ENCODE measurements at places on chromosomes 2 and 18.
A peak's percentile ranks its signal among the peaks of the same experiment; 100 is the strongest.

DNA sequence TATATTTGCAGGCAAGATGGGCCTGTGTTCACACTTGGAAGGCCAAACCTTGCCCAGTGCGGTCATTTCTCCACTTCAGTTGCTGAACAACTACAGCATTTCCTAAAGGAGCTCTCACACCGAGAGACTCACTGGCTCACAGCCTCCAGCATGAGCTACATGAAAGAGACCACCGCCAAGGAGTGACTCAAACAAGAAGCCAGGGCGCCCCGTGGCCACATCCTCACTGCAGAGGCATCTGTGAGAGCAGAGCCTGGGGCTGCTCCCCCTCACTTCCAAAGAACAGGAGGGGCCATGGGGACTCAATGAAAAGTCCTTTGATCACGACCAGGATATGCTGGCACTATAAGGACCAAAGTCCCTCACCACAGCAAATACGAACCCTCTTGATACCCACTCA lies 50.0 kb downstream of the TMEM163 start:
- no peak for DNase-seq

- DNase-seq: peak; percentile 55
Measured at GRCh38 chr18:23857756-23858155, 156.8 kb upstream of the TTC39C start.

DNA sequence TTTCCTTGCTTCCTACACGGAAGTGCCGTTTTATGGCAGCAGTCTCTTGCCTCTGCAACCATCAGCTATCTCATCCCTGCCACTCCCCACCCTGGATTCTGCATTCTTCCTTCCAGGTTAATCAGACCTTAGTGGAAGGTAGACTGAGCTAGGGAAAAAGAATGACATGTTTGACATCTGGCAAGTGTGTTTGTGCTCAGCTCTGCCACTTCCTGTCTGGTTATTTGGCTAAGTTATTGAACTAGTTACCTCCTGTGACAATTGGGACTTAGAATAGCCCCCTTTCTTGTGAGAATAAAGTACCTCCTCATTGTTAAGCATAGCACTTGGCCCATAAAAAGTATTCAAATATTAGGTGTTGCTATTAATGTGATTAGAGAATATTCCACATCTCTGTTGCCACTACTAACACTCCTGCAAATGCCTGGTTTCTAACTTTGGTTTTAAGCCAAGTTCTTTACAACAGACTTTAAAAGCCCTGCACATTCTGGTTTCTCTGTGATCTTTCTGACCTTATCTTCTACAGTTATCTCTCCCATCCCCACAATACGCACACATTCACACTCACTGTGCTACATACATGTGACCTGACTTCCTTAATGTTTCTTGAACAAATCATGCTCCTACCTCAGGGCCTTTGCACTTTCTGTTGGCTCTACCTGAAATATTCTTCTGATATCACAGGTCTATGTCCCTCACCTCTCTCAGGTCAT lies 10.8 kb upstream of the MAPRE2 start:
- no peak for DNase-seq

GRCh38 chr2:30109856-30110255 lies 37.0 kb upstream of the YPEL5 start:
- no peak for DNase-seq

DNA sequence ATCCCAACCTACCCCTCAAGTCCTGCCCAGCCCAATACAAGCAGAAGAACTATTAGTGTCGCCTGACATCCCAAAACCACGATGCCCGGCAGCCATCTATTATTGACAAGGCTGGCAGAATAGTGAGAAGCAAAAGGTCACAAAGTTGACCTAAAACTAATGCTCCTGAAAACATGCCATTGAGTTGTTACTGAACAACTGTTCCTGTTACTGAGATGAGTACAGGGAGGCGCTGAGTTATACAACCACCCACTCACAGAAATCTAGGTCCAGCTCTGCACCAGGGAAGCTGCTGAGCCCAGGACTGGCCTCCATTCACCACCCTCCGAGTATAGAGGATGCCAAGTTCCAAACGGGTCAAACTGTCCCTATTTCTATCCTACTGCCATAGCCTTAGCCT lies 180.0 kb upstream of the ACAA2 start:
- no peak for DNase-seq

DNA sequence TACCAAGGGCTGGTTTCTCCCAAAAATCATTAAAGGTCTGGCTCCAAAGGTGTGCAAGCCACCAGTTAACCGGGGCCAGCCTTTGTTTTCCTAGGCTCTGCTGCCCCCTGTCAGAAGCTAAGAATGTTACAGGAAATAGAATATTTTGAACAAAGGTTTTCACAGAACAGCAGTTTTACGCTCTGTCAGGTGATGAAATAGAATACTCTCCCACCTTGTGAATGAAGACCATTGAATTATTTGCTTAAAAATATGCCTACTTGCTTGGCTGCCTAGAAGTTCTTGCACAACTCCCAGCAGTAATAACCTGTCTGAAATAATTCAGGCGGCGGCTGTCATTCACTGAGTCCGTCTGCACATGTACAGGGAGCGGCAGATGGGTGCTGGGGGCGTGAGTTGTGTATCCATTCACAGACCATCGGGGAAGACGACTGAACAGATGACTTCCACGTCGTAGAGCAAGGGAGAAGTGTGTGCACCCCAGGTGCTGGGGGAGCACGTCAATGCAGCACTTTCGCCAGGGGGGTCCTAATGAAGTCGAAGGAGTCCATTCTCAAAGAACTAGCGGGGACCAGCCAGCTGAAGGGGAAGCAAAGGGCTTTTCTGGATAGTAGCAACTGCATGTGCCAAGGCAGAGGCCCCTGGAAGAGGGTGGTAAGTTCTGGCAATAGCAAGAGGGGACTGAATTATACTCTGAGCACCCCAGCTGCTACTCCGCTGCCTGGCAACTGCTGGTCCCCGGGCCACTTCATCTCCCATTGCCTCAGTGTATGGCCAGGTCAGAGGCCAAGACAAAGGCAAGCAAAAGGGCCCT lies 56.1 kb downstream of the SF3B1 start:
- DNase-seq: no peak

DNA sequence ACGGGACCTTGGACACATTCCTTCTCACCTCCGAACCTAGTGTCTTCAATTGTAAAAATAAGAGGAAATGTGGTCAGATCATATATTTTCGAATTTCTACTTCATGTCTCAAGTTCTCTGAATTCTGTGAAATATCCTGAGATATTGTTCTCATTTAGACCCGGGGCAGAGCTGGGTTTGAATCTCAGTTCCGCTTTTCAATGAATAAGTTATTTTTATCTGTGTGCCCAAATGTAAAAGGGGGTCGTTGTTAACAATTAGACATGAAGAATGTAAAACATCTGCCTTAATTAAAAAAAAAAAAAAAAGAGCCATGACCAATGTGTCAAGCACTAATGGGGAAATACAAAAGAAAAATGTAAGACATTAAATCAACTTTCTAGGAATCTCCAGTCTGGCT lies 48.9 kb upstream of the BCL11A start:
- DNase-seq: no peak

- no peak for DNase-seq
Measured at GRCh38 chr18:55152801-55153200, 193.5 kb upstream of the CCDC68 start.

DNA sequence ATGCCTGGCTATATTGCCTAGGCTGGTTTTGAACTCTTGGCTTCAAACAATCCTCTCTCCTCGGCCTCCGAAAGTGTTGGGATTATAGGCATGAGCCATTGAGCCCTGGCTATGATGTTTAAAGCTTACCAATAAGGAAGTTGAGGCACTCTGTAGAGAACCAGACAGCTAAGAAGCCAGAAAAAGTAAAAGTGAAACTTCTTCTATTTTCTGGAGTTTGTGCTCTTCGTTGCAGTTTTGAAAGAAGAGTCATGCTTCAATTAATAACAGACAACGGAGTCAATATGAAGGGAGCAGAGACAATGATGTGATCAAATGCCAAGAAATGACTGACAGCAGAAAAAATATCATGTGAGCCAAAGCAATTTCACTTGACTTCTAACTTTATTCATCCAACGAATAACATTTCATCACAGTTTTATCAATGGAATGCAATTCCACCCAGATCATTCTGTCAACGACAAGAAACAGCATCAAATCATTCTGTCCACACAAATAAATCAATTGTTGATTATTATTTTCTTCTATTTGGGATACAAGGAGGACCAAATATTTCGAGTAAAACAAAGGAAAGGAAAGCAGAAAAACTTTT lies 175.5 kb upstream of the CELF4 start:
- no peak for DNase-seq

DNA sequence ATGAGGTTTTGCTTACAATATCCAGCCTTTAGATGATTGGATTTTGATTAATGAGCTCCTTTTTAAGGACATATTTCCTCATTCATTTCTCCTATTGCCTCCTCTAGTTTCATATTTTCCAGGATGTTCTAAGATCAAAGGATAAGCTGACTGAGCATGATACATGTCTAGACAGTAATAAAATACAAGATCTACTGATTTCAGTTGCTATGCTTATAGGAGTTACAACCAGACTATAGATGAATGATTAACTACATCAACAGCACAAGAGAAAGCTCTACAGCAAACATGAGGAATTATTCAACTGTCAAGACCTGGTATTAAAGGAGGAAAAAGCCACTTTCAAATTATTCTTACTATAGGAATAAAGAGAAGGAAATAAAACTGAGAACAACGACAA lies 85.0 kb upstream of the LINC00305 start:
- DNase-seq: no peak

GRCh38 chr2:210730672-210731071 lies 174.3 kb downstream of the CPS1 start:
- DNase-seq: no peak

GRCh38 chr2:215918901-215919599 lies 94.3 kb downstream of the MREG start:
- no peak for DNase-seq

GRCh38 chr18:54392543-54393023 lies 34.9 kb downstream of the C18orf54 start:
- peak; percentile 20 for DNase-seq

GRCh38 chr2:79596403-79596802 lies 83.6 kb downstream of the CTNNA2 start:
- no peak for DNase-seq

- no peak for DNase-seq
Measured at GRCh38 chr2:70944111-70944690, 8.5 kb downstream of the ATP6V1B1 start.

DNA sequence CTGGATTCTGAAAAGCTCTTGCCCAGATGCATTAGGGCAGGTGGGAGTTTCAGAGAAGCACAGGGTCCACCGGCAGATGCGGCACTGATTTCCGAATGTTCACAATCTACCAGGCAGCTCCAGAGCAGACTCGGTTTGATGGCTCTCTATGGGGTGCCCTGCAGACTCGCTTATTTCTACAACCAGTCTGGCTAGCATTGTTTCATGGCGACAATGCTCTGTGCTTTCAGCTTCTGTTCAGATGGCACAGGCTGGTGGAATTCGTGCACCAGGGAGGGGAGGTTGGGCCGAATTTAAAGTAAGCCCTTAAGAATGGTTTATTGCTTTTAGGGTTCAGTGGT lies 9.9 kb downstream of the MYT1L start:
- DNase-seq: no peak

- no peak for DNase-seq
Measured at GRCh38 chr2:111037128-111037527, 83.6 kb upstream of the BCL2L11 start.

DNA sequence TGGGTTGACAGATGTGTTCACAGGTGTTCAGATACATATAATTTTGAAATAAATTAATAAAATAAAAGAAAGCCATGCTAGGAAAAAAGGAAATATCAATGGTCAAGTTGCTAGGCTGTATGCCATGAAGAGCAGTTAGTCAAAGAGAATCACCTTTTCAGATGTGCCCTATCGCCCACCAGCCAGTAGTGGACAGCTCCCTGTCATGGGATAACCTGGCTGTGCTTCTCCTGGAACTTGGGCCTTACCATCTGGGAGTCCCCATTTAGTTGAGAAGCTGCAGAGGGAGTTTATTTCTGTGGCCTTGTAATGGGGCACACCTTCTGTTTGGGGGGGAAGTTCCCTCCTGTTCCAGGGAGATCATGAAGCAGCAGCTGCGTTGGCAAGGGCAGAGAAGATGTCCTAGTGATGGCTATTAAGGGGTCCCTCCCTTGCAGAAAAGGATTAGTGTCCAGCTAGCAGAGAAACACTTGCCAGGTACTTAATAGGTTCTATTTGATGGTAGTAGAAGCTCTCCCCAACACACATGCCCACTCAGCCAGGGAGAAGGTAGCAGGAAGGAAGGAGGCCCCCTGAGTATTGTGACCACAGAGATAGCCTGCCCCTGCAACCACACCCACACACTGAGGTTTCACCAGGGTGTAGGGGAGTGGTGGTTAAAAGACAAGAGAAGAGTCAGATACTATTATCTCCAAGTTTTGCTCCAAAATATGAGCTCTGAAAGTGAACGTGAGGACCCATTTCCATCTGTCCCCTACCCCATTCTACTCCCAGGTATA lies 117.7 kb downstream of the B3GNT2 start:
- DNase-seq: no peak

- DNase-seq: no peak
Measured at GRCh38 chr2:85914922-85915321, 26.1 kb upstream of the ST3GAL5 start.

GRCh38 chr18:79510046-79510685 lies 114.4 kb downstream of the NFATC1 start:
- DNase-seq: no peak

DNA sequence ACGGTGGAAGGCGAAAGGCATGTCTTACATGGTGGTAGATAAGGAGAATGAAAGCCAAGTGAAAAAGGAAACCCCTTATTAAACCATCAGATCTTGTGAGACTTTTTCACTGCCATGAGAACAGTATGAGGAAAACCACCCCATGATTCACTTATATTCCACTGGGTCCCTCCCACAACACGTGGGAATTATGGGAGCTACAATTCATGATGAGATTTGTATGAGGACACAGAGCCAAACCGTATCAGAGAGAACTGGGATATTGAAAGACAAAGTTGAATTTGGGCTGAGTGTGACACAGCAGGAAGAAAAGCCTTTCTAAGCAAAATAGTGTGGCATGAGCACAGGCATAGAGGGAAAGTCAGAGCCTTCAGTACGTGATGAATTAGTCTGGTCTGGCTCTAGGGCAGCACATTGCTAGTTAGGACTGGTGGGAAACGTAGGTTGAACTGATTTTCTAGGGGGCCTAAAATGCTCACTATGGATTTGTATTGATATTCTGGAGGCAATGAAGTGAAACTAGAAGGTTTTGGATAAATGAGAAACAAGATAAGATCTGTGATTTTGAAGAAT lies 84.8 kb upstream of the RND3 start:
- no peak for DNase-seq

- no peak for DNase-seq
Measured at GRCh38 chr18:43775591-43775990, 498.3 kb upstream of the SYT4 start.

GRCh38 chr2:230821261-230821990 lies 43.3 kb upstream of the ITM2C start:
- no peak for DNase-seq

- DNase-seq: no peak
Measured at GRCh38 chr2:157893611-157894010, 17.5 kb upstream of the ACVR1 start.
